H4 (cell line): ENCODE measurements at places on chromosomes 2 and 18.

- peak; percentile 55 for DNase-seq
Observed at GRCh38 chr2:237700512-237701032, 73.2 kb downstream of the LRRFIP1 start.

- DNase-seq = peak; percentile 37
Observed at GRCh38 chr2:96631804-96632435, 6.2 kb downstream of the KANSL3 start.

- no peak for DNase-seq
Observed at GRCh38 chr2:142270291-142270690, 139.5 kb upstream of the LRP1B start.

GRCh38 chr18:47247416-47248114, 3.9 kb downstream of the SKOR2 start:
- DNase-seq = no peak

DNA sequence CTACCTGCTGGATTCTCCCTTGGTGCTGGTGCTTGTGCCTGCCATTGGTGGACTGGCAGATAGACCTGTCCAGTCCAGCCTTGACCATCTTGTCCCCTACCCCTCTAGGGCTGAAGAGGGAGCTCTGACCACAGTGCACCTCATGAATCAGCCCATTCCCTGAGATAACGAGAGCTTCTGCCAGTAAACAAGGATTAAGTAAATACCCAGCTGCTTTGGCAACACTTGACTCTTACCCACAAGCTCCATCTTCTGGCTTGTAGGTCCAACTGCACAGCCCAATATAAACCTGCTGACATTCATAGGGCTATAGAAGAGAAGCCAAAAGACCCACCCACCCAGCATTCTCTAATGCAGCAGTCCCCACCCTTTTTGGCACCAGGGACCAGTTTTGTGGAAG, 186.4 kb downstream of the PIK3C3 start:
- no peak for DNase-seq

DNA sequence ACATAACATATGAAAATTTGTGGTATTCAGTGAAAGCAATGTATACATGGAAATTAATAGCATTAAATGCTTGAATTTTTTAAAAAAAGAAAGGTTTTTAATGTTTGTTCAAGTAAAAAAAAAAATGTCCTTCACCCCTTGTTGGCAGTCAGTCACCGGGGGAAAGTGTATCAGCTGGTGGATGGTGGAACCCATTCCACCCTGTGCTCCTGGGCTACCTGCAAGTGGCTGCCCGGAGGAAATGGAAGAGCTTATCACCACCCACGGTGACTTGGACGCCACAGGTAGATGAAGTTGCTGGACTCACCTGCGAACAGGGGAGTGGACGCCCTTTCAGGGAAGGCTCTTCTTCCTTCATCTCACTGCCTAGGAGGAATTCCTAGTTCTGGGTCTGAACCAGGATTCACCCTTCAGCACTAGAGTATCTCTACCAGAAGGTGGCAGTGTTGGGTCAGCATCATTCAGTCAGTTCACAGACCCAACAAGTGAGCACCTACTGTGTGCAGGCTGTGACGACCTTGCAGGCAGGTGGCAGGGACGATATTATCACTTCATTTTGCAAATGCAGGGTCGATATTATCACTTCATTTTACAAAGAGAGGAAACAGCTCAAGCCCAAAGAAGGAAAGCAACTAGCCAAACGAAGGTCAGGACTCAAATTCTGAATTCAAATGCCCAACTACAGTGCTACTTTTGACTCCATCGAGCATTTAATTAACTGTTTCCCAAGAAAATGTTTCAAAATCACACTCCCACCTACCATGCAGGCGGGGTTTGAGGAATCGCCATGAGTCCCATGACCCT, 35.8 kb downstream of the CIB4 start:
- peak; percentile 19 for DNase-seq

- DNase-seq = no peak
Observed at GRCh38 chr18:69250305-69251151, 150.2 kb upstream of the DOK6 start.

DNA sequence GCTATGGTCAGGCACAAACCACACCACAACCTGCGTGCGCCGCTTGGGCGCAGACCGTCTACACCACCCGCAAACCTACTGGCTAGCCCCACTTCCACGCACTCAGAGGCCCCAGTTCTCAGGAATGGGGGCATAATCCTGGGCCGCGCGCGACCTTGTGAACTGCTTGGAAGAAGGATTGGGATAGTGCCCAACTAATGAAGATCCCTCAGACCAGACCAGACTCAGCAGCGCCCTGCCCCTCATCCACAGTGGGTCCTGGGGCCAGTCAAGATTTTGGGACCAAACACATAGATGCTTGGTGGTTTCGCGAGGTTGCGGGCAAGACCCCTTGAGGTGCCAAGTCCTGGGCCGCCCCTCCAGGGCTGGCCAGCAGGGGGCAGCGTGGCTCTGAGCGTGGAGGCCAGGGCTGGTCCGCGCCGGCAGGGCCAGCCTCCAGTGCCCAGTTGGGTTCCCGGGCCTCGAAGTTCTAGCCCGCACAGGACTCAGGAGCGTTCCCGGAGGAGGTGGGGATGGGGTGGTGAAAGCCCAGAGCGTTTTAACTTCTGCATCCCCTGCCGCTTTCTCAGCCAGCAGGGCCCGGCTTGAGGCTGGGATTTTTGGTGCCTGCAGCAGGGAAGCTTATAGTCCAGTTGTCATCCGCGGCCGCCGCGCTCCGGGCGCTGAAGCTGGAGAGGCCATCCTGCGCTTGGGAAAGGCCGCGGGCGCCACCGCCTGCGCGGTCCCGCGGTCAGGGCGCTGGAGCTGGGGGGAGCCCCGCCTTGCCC, 8.3 kb downstream of the OSR1 start:
- DNase-seq = no peak

DNA sequence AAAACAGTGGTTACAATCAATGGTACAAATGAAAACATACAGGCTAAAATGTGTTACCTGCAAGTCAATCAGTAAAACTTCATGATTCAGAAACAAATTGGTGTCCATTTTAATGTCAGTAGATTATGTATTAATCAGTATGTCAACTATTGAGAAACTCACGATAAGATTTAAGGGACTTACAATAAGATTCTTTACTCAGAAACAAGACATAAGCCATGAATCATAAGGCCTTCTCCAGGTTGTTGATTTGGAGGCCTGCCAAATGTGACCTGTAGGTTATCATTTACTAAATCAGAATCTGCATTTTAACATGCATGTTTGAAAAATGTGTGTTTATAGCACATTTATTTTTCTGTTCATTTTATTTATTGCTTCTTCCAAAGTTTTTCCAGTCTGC, 623.1 kb downstream of the CCDC85A start:
- DNase-seq = no peak

DNA sequence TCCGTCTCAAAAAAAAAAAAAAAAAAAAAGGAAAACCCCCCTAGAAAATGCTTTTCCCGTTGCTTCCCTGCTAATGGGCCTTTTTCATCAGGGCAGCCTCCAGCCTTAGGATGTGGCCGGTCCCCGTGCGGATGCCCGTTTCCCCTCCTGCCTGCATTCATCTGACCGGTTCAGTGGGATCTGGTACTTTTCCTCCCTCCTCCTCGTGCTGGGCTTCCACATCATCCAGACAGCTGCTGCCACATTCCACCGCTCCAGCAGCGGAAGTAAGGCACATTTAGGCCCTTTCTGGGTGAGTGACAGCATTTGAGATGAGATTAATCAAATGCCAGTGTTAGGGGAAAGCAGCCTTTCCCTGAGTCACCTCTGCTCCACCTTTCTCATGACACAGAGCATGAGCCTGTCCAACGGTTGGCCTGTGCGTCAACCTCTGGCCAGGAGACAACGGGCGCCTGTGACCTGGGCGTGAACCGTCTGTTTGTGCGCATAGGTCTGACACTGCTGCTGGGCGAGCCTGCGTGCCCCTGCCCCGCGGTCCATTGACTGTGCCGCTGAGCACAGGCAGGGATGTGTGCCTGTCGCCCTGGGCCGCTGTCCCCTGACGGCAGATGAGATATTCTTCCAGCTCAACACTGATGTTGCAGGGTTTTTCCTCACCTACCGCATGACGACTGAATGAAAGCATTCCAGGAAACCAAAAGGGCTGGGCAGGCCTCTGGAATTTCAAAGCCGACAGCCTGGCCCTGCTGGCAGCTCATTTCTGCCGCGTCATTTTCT, 174.0 kb downstream of the TGIF1 start:
- DNase-seq = peak; percentile 98

DNA sequence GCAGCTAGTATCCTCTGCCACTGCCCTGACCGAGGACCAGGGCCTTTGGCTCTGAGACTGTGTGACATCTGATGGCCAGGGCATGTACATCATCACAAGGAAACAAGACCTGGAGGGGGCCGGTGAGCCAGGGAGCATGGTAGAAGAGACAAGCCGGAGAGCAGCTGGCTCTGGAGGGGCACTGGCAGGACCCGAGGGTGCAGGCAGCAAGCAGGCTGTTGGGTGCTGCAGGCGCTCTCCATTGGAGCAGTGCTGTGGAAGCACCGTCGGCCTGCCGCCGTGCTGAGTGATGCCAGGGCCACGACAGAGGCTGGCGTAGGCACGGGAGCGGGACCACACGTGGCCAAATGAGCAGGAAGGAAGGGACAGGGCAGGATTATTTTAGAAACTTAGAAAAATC, 335.2 kb downstream of the GBX2 start:
- no peak for DNase-seq

GRCh38 chr2:2886922-2887321, 490.7 kb downstream of the EIPR1 start:
- DNase-seq = no peak

- DNase-seq = no peak
Observed at GRCh38 chr2:63046552-63046951, 4.1 kb upstream of the OTX1 start.

- DNase-seq = no peak
Observed at GRCh38 chr18:7757175-7757574, 190.1 kb downstream of the PTPRM start.

GRCh38 chr2:226636586-226636985, 163.0 kb downstream of the IRS1 start:
- DNase-seq = no peak

- no peak for DNase-seq
Observed at GRCh38 chr2:230569298-230569697, 143.3 kb upstream of the CAB39 start.

- no peak for DNase-seq
Observed at GRCh38 chr2:212730994-212731393, 192.4 kb upstream of the ERBB4 start.

DNA sequence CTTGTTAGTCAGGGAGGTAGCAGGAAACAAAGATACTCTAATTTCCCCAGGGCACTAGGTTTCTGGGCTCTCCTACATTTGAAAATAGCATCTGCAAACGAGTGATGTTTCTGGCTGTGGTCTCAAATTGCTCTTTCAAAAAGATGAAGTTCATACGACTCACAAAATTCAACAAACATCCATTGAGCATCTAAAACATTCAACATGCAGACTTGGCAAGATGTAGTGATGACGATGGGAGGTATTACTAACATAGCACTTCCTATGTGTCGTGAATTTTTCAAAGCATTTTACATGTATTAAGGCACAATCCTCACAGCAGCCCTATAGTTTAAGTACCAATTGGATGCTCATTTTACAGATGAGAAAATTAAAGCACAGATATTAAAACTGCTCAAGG, 5.2 kb downstream of the CCBE1 start:
- no peak for DNase-seq

DNA sequence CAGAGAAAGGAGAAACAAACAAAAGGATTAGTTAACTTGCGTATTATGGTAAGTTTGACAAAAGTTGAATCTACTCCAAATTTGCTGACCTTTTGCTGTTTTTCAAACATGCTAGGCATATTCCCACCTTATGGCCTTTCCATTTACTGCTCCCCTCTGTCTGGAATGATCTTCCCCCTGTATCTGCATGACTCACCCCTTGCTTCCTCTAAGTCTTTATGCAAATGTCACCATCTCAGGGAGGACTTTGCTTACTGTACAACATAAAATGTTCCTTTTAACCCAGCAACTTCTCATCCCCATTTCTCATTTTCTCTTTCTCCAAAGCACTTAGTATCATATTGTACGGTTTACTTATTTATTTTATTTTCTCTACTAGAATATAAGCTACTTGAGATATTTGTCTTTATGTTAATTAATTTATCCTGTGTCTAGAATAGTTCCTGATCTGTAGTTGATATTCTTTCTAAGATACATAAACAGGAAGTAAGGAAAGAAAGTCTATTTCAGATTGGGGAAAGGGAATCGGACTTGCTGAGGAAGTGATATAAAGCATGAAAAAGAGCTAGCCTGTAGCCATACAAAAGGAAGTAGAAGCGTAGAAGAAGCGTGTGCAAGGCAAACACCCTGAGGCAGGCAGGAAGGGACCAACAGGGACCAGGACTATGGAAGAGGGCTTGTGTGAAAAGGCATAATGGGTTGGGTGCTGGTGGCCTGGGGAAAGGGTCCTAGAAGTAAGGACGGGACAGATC, 144.9 kb upstream of the ERBB4 start:
- peak; percentile 7 for DNase-seq

GRCh38 chr2:238754259-238754658, 93.6 kb upstream of the TWIST2 start:
- no peak for DNase-seq

DNA sequence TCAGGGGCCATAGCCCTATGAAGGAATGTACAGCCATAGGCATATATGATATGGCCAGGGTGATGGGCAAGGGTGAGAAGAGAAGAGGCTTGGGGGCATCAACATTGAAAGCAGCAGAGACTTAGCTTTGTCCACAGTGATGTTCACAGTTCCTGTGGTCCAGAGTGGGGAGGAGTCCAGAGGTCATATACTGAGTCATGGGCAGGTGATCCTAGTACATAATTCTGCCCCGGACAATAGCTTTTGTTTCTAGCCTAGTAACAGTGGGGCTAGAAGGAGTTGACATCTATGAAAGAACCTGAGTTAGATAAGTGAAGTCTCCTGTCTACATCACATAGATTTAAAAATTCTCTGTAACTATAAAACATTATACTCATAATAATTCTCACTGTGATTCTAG, 496.3 kb upstream of the TNP1 start:
- no peak for DNase-seq

DNA sequence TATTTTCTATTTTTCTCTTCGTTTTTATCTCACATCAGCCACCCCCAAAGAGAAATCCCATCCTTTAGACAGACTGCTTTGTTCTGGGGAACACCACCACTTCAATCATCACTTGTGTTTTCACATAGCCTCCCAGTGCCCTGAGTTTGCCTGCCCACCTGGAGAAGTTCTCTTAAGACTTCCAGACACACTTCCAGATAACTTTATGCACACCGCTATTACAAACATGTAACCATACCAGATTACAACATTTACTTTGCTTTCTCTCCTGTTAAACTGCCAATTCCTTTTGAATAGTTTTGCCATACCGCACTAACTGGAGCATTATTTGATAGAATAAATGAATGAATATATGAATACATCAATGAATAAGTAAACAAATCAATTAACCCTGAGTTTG, 1353.6 kb downstream of the DPP10 start:
- no peak for DNase-seq

DNA sequence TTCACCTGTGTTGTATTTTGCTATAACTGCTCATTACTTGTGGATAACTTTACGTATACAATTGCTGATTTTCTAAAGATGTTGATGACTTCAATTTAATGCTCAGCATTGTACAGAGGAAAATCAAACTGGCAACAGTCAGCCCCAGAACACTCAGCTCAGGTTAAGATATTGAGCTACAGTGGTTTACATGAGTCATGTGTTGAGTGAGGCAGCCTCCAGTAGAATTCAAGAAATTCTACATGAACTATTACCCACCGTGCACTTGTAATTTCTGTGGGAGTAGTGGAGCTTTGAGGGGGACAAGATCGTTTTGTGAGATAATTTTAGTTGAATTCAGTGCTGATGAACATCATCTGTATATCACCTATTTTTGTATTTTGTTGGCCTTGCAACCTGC, 292.3 kb downstream of the ALPK2 start:
- no peak for DNase-seq

GRCh38 chr2:196170606-196171247, 651 bp downstream of the STK17B start:
- DNase-seq = peak; percentile 35
